ENCODE measurements at places on chromosomes 7 and 10.
A peak's percentile ranks its signal among the peaks of the same experiment; 100 is the strongest.

DNA sequence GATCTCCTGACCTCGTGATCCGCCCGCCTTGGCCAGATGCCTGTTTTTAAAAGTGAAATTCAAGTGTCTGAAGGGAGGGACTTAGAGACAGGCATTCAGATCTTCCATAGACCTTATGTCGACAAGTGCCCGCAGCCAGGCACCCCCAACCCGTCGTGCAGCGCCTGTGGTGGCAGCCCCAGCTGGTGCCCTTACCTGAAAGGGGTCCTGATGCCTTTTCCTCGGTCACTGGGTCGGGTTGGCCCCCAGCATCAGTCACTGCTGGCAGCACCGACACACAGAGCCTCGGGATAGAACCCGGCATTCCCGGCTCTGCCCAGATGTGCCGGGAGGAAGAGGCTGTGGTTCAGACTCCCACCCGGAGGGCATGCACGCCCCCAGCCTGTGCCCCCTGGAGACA lies 23.3 kb downstream of the LRRC27 start:
- no peak for DNase-seq

DNA sequence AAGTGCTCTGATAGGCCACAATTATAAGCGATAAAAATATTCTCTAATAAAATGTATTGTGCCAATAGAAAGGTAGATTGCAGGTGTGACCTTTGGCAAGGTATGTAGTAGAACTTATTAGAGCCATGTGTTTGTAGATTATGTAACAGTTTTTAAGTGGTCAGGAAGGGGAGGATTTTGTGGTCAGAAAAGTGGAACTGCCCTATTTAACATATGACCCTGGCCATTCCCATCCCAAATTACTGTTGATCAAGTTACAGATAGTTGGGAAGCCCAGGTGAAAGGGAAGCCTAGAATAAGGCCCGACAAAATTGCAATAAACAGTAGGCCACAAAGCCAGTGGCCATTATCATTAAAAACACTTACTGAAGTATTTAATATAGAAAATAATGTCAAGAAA lies 89.2 kb downstream of the SPAG6 start:
- DNase-seq: no peak

DNA sequence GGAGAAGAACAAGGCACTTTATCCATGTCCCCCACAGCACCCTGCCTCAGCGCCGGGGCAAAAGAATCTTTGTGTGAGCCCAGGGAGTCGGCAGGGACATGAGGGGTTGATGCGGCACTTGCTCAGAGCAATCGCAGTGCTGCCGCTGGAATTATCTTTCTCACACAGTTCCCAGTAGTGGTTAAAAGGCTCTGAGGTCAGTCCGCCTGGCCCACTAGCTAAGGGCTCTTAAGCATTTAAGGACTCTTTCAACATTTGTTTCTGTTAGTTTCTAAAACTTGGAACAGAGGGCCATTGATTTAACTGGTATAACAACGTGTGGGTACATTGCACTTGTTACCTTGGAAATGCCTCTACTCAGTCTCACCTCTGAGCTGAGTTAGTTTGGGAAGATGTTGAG lies 208.0 kb upstream of the C7orf33 start:
- peak; percentile 18 for DNase-seq

DNA sequence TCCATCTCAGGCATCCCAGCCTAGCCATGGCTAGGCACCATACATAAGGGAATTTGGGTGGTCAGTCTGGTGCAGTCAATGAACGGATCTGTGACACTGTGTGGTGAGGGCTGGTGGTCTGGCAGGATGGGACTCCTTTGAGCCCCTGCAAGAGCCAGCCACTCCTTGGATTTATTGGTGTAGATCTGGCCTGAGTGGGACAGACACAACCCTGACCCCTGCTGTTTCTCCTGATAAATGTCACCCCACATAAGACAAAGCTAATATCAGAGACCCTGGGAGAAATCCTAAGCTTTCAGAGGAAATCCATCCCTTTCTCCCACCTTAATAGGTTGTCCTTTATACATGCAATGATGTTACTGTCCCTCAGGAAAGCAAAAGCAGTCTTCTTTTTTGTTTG lies 2.3 kb downstream of the FBXO24 start:
- no peak for DNase-seq

GRCh38 chr7:54015251-54015650 lies 526.9 kb upstream of the VSTM2A start:
- DNase-seq: no peak

DNA sequence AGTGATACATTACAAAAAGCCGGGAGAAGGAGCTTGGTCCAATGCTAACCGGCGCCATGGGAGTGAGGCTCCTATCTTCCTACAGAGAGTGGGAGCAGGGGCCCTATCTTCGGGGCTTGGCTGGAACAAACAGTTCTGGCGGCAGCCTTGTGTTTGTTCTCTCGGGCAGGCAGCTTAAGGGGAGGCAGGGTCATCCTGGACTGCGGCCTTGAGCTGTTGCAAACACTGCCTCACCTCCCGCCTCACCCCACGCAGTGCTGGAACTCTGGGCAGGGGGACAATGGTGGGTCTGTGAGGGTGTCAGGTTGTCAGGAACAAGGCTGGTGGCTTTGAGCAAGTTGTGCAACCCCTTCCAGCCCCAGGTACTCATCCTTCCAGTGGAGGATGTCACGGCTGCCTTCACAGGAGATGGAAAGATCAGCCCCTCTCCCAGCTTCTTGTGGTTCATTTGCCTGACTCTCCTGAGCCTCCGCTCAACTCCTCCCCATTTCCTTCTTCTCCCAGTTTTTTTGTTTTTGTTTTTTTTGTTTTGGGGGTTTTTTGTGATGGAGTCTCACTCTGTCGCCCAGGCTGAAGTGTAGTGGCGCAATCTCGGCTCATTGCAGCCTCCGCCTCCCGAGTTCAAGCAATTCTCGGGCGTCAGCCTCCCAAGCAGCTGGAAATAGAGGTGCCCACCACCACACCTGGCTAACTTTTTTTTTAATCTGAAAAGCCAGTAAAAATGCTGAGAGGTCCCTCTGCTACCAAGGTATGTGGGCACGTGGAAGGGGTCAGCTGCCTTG lies 57.4 kb downstream of the SPOCK2 start:
- DNase-seq: no peak

DNA sequence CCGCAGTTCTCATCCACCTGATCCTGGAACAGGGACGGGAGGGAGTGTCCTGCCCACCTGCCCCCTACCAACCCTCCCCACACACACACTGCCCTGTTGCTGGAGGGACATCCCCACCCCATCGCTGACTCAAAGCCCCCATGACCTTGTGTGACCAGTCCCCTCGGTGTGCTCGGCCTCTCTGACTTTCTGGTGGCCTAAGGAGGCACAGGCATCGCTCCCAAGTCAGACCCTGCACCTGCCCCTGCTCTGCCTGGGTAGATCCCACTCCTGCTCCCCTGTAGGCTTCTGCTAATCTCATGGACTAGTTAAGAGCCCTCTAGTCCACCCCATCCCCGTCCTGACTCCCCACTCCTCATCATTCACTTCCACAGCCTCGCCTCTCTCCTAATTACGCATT lies 58.8 kb upstream of the DOCK1 start:
- DNase-seq: no peak

DNA sequence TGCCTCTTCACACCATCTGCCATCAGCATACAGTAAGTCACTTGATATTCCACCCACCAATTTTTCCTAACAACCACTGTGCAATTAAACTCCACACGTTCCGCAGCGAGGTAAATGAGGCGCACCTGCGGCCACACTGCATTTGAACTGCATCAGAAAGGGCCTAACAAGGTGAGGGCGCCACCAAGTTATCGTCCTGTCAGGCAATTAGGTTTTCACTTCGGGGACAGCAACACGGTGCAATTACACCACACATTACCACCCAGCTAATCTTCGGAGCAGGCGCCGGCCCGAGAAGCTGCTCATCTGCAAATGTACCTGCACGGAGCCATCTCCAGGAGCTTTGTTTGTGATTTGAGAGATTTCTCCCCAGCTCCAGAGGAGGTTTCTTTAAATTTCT lies 84.4 kb downstream of the EBF3 start:
- no peak for DNase-seq

GRCh38 chr10:93224005-93224779 lies 150.5 kb downstream of the CYP26A1 start:
- DNase-seq: no peak

GRCh38 chr10:10677479-10677878 lies 340.2 kb upstream of the CELF2 start:
- no peak for DNase-seq

GRCh38 chr10:49542353-49542752 lies 3.4 kb upstream of the ERCC6 start:
- no peak for DNase-seq

- no peak for DNase-seq
Observed at GRCh38 chr7:158405324-158405723, 182.3 kb downstream of the PTPRN2 start.

- DNase-seq: no peak
Observed at GRCh38 chr10:1400101-1401070, 336.9 kb downstream of the ADARB2 start.

DNA sequence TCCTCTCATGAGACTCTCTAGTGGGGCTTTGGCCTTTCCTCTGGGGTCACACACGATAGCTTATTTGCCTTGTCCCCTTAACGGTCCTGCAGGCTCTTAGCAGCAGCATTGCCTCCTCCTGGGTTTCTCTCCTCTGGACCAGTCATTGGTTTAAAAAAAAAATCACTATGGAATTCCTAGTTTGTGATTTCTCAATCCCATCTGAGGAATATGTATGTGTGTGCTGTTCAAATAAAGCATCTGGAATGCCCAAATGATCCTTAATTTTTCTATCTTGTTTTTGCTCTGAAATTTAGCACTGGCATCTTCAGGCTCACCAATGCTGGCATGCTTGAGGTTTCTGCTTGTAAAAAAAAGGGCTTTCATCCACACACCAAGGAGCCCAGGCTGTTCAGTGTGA lies 30.5 kb downstream of the ACTA2 start:
- no peak for DNase-seq

DNA sequence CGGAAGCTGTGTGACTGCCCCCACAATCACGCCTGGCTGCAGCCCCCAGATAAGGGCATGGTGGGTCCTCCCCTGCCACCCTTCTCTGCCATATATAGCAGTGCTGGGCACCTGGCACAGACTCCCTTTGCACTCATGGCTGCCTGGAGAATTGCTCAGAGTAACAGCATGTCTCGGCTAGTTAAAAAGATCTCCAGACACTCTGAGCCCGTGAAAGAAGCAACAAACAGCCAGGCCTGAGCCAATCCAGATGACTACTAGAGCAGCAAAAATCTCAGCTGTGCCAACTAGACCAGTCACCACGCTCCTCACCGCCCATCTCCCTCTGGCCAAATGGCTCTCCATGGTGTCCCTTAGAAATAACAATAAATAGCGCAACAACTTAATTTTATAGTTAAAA lies 71.3 kb downstream of the PARD3 start:
- no peak for DNase-seq

DNA sequence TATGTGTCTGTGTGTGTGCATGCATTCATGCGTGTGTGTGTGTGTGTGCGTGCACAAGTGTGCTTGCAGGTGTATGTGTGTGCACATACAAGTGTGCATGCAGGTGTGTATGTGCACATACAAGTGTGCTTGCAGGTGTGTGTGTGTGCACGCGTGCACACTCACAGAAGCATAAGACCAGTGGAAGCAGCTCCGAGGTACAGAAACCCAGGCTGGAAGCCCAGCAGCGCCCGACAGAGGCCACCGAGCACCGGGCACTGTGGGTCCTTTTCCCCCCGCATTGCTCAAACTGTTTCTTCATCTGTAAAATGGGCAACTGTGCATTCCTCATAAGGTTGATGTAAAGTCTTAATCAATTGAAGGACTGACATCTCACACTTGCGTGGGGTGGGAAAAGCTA lies 243.3 kb upstream of the TCERG1L start:
- DNase-seq: no peak

- DNase-seq: no peak
Observed at GRCh38 chr10:70458329-70459060, 17.0 kb upstream of the NODAL start.

GRCh38 chr7:135692055-135692454 lies 29.7 kb downstream of the STMP1 start:
- no peak for DNase-seq

DNA sequence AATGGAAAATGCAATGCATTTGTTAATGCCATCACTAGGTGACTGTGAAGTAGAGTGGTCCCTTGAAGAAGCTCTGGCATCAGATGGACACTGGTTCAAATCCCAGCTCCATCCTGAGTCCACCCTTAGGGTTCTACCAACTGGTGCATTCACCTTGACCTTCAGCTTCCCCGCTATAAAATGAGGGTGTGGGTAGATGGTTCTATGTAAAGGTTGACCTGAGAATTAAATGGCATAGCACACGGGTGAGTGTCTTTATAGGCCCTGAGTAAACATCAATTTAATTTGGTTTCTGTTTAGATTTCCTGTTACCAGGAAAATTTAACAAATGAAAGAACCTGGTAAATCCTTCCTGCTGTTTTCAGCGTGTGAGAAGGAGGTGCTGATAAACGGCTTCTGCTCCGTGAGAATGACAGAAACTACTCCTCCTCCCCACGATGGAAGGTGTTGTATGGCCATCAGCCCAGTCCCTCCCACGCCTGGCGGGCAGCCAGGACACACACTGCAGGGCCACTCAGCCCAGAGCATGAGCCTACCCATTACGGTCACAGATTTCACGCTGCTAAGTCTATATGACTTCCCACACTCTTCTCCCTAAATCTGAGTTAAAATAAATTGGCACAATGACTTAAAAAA lies 210.1 kb downstream of the TNS3 start:
- DNase-seq: no peak

DNA sequence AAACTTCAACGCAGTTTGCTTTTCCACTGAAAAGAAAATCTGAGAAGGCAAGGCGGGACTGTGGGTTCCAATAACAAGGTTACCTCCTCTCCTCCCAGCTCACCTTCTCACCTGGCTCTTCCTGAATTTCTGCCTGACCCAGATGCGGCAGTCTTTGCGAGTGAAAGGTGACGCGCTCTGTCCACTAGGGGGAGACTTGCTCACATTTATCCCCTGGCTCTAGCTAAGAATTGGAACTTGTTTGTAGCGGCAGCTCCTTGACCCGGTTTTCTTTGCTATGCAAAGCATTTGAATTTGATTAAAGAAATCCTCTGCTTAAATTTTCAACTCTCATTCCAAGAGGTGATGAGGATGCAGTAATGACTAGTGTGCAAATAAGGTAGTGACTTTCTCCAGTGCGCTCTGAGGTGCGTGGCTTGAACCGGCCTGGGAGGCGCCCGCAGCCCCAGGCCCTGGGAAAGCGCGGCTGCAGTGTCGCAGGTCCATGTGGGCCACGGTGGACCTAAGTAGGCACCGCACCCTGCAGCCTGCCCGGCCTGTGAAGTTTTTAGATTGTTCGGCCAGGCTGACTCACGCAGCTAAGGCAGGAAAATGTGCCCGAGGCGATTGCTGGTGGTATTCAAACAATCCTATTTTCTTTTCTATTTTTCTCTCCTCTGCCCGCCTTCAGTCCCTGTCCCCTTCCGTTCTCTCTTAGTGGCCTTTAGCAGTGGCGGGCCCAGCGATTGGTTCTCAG lies 336.9 kb upstream of the NPSR1 start:
- DNase-seq: peak; percentile 23

GRCh38 chr10:7585228-7585627 lies 81.5 kb downstream of the ITIH5 start:
- DNase-seq: no peak

Measured in DMS79 treated with DMSO at 0.1 percent for 48 hours (cell line).